Ureter (tissue), 1 donor: ENCODE measurements at places on chromosomes 11 and 22.

DNA sequence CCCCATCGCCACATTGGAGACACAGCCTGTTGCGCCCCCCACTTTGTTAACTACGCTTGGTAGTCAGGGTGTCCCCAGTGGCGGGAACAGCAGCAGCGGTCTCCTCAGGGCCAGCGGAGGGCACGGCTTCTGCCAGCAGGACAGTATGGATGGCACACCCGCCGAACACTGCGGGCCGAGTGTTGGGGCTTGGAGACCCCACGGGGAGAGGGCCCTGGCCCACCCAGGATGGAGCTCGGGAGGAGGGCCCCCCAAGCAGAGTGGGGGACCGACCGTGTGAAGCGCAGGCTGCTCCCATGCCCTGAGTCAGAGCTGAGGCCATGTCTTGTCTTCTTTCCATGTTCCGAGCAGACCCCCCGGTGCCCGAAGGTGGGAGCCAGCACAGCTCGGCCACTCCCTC is 17.8 kb downstream of the MRPL23 start:
- DNase-seq, result no peak

- DNase-seq, result no peak
Measured at GRCh38 chr11:64362339-64362738, 3.4 kb downstream of the RPS6KA4 start.

DNA sequence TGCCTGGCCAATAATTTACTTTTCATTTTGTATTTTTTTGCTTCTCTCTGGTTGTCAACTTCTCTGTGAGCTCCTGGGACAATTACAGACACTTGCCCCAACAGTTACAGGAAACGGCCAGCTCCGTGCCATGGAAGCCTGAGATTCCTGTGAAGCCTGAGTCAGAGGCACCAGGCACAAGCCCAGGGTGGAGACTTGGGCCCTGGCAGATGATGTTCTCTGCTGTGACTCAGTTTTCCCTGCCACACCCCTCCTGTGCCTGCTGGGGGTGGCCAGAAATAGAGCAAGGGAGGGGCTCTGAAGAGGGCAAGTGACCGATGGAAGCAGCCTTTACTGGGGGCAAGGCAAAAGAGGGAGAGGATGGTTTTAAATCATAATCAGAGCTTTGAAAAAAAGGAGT is 4.9 kb downstream of the ATP5MGL start:
- DNase-seq, result no peak

DNA sequence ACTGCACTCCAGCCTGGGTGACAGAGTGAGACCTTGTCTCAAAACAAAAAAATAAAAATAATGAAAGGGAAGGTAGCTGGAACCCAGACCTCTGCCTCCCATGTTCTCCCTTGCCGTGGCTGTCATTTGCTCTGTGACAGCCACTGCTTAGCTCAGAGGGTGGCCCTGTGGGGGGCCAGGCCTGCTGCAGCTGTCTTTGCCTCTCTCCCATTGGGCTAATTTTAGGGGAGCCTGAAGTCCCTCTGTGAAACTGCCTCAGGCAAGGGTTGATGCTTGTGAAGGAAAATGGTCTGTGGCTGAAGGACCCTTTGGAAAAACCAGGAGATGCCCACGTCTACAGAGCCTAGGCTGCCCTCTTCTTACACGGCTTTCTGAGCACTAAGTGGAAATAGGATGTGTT is 42.9 kb downstream of the C11orf91 start:
- no peak for DNase-seq
